Left renal pelvis (tissue), 4 donors: ENCODE measurements at places on chromosomes 12 and 14. TPM values are rescaled to one million over a fixed set of nuclear protein-coding genes. Genes with fewer than 3 reads are reported as not detected.

The SLC7A8 gene
- polyA plus RNA-seq = 98.5 TPM

The SLCO1C1 gene
- 0.52 TPM for polyA plus RNA-seq

The P2RX7 gene
- polyA plus RNA-seq = 0.63 TPM

The LALBA gene
- not detected for polyA plus RNA-seq

The DEPDC4 gene
- 7.3 TPM for polyA plus RNA-seq

- no peak for DNase-seq
Observed at GRCh38 chr12:93667672-93668071, 9.5 kb upstream of the CRADD start.

DNA sequence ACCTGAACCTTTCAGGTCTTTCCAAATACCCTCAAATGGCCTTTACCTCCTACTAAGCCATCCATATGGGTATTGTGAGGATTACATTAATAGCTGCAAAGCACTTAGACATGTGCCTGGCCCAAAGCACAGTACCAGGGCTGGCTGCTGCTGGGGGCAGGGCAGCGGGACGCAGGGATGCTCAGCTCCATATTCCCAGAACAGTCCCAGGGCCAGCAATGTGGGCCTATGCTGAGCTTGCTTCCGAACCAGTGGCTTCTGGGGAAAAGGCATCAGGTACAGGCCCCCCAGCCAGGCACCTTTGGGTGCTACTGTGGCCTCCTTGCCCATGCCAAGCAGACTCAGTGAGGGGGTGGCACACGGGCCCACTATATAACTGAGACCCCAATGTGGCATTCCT is 10.4 kb downstream of the ACTN1 start:
- DNase-seq = no peak

- DNase-seq = no peak
Observed at GRCh38 chr12:128825835-128826234, 2.1 kb upstream of the SLC15A4 start.

DNA sequence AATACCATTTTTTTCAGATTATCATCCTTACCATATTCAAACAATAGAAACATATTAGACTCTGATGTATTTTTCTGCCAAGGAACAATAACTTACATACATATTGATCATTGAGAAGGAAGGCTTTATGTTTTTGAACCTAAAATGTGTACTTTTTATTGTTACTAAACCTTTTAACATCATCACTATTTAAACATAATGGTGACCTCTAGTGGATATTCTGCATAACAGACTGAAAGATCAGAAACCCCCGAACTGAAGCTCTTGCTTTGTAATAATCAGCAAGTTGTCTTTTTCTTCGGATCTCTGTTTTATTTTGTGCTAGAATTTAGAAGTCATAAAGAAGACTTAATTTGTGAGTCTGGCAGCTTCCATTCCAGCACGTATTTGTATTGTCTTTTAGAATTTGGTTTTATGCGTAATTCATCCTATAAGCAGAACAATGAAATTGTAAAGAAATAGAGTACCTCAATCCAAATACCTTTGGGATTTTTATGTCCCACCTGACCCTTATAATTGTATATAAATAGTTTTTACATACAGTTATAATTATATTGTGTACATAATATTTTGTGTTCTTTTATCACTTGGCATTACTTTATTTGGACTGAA is 125.9 kb upstream of the ATF1 start:
- no peak for DNase-seq

DNA sequence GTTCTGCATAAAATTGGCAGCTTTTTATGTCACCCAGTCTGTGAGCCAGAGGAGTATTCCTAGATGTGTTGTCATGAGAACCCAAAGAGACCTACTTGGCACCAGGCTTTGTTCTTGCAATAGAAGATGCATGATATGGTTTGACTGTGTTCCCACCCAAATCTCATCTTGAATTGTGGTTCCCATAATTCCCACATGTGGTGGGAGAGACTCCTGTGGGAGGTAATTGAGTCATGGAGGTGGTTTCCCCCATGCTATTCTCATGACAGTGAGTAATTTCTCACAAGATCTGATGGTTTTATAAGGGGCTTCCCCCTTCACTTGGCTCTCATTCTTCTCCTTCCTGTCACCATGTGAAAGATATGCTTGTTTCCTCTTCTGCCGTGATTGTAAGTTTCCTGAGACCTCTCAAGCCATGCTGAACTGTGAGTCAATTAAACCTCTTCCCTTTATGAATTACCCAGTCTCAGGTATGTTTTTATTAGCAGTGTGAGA is 572.0 kb upstream of the ATP2B1 start:
- DNase-seq = no peak

GRCh38 chr12:122072031-122072970 is 6.3 kb upstream of the MLXIP start:
- no peak for DNase-seq

DNA sequence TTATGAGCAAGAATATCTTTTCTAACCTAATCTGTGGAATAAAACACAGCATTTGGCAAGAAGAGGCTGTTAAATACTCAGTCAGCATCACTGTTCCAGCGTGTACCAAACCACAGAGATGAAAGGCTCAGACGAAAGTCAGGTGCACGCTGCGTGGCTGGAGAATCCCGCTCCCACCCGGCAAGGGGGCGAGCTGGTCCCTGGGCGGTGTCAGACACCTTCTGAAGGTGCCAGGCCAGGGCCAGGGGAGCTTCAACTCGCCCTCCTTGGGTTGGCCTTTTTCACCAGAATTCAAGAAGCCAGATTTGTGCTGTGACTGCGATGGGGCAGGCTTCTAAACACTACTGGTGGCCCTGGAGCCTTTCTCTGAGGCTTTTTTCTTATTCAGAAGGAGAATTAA is 73.1 kb downstream of the WDR20 start:
- DNase-seq = no peak
